ENCODE measurements at places on chromosomes 11 and 22.

- DNase-seq = no peak
Measured at GRCh38 chr11:75013051-75013450, 24.3 kb downstream of the NEU3 start.

- peak; percentile 12 for DNase-seq
Measured at GRCh38 chr22:33018232-33018864, 39.8 kb downstream of the SYN3 start.

- DNase-seq = no peak
Measured at GRCh38 chr22:37672920-37673455, 2.4 kb upstream of the LGALS1 start.

GRCh38 chr11:70054004-70054403, 24.1 kb upstream of the ANO1 start:
- DNase-seq = no peak

DNA sequence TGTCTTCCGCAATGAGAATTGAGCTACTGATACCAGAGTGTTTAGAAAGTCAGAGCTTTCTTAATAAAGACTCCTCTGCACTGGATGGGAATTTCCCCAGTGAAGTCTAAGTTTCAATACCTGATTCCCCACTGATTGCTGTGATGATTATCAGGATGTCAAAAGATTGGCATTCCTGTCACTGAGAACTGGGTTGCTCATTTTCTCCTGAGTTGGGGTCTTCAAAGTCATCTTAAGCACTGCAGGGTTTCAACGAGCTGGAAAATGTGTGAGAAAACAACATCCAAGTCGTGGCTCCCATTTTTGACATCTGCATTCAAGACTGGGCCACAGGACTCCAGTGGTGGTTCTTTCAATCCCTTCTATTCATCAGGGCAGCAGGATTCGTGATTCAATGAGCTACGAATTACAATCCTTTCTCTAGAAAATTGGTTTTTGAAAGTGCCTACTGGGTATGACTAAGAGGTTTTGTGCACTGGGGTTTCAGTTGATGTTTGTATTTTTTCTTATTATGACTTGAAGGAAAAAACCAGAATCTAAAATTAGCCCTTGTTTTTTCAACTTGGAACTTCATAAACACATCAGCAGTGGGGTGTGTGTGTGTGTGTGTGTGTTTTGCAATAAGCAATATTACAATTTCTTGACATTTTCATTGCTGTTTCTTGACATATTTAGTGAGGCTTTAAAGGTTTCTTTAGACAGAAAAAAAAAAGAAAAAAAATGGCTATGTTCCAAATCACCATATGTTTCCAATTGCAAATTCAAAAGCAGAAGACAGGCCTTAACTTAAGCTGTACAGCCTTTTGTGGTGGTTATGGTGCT, 233.0 kb downstream of the FAM76B start:
- peak; percentile 17 for DNase-seq

DNA sequence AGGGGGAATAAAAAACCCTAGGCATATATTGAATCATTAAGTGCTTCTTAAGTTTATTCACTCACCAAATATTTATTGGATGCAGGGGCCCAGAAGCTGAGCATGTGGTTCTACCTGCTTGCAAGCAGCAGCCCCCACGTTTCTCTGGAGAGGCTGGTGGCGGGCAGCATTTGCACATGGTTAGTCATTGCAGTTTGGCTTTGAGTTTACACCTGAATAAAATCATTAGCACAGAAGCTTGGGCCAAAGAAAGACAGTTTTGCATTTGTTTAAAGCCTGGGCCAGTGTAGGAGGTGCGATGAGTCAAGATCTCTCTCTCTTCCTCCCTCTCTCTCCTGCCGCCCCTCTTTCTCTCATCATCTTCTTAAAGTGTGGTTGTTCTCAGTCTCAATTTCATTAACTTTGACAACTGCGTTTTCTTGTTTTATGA, 72.6 kb downstream of the C22orf31 start:
- no peak for DNase-seq

GRCh38 chr22:40634119-40634903, 2.2 kb downstream of the MRTFA start:
- no peak for DNase-seq

DNA sequence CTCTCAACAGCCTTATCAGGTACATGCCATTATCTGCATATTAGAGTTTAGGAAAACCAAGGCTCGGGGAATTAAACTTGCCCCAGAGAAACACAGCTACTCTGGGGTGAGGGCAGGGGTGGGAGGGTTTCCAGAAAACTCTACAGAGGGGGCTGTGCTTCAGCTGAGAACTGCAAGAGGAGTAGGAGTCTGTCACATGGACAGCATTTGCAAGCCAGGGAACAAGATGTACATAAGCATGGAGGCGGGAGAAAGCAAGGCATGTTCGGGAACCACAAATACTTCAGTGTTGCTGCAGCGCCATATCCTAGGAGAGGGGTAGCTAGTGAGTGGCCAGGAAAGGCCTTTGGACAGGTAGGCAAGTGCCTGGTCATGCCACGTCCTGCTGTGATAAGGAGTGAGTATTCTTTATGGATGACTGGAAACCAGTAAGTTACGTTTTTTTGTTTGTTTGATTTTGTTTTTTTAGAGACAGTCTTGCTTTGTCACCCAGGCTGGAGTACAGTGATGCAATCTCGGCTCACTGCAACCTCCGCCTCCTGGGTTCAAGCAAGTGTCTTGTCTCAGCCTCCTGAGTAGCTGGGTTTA, 57.2 kb downstream of the GRAMD1B start:
- DNase-seq = no peak

DNA sequence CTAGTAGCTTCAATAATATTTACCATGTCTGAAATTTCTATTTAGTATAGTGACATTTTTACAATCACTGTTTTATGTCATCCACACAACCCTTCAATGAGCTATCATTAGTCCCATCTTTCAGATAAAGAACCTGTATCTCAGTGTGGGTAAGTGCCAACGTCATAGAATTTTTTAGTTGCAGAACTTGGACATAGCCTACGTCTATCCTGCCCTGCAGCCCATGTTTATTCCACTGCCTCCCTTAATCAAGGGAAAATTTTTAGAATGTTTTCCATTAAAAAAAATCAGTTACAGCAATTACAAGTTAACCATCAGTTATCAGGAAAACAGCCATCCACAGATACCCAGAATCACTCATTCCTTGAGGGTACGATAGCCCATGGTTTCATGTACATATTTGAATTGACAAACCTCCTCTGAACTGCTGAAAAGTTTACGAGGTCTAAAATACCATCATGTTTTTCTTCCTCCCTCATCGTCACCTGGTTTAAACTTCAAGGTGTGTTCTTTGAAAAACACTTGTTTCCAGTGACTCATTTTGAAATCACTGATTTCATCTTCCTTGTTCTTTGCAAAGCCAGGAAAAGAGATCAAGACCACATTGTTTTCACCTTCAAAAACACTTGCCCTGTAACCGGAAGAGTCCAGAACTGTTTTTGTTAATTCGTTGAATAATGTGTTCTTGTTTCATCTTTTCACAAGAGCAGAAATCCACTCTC, 100.9 kb downstream of the FAM76B start:
- DNase-seq = no peak

GRCh38 chr11:74818283-74818946, 69.8 kb downstream of the RNF169 start:
- no peak for DNase-seq

DNA sequence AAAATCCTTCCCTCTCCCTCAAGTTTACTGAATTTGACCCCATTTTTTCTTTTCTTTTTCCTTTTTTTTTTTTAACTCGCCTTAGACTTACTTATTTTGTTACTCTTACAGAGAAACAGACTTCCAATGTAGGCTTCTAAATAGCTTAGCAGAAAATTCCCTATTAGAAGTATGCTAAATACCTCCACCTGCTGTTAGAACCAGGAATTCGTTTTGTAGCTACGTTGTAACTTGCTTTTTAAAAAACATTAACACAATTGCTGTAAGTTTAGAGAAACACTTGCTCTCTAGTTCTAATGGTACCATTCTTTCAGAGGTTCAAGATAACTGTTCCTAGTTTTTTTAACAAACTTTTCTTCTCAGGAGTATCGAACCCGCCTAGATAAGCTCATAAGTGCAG, 324.2 kb downstream of the DCDC1 start:
- no peak for DNase-seq

DNA sequence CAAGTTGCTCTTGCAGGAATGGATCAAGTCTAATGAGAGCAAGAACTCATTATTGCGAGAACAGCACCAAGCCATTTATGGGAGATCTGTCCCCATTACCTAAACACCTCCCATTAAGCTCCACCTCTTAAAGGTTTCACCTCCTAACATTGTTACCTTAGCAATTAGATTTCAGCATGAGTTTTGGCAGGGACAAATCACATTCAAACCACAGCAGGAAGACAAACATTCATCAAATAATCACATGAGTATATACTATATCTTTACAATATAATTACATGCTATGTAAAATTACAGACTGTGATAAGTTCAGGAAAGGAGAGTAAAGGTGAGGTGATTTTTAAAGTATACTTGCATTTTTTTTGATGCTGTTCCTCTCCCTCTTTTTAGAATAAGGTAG, 6.6 kb upstream of the TEAD1 start:
- DNase-seq = no peak

GRCh38 chr22:21937041-21937820, 15.4 kb downstream of the PPM1F start:
- DNase-seq = peak; percentile 56

GRCh38 chr22:41028841-41029240, 63.6 kb upstream of the EP300 start:
- no peak for DNase-seq

DNA sequence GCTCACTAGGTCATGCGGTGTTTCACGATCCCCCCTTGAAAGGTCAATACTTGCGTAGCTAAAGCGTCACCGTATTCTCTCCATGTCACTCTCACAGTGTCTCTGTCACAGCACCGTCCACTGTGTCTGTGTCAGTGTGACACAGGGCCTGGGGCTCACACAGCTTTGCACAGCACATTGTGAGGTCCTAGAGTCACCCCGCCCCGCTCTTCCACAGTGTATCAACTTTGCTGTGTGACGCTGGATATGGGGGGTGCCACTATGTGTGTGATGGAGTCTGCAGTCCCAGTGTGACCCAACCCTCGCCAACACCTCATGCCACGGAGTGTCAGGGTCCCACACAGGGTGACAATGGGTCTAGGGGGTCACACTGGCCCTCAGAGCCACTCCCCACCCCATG, 583 bp downstream of the P4HA3 start:
- DNase-seq = no peak

GRCh38 chr11:11146830-11147229, 206.2 kb downstream of the CSNK2A3 start:
- DNase-seq = no peak

GRCh38 chr11:68695531-68695930, 11.2 kb downstream of the GAL start:
- DNase-seq = no peak

GRCh38 chr22:30181459-30182349, 64.9 kb downstream of the LIF start:
- no peak for DNase-seq

- DNase-seq = no peak
Measured at GRCh38 chr11:12461516-12461915, 84.1 kb downstream of the PARVA start.

DNA sequence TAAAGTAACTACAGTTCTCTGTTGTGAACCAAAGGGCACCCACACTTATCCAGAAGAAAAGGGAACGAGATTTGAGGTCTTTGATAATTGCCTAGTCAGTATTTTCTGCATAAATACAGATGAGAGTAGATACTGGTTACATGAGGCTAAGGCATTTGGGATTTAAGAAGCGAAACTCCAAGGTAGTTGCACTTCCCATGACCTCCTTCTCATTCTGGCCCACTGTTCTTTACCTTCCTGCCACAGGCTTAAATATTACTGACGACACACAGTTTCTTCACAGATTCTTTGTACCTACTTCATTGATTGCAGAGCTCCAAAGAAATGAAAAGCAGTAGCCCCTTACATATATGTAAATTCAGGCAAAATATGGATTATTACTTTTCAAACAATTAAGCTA, 915.3 kb downstream of the LRRC4C start:
- DNase-seq = no peak

GRCh38 chr11:61091373-61092279, 10.7 kb upstream of the CD5 start:
- no peak for DNase-seq

- no peak for DNase-seq
Measured at GRCh38 chr11:20021212-20021611, 139.1 kb downstream of the DBX1 start.

DNA sequence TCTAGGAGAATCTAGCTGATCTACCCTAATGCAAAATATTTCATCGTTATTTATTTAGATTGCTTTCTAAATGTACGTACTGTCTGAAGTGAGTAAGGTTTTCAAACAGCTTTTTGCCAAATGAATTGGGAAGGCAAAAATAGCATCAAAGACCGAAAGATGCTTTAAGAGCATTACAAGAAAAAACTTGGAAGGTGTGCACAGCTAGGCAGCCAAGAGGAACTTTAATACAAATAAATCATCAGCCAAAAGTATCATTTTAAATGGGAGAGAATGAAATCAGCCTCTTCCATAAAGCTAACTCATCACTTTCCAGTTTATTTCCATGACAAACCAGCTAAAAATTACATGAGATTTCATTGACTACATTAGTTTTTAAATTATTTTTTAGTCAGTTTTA, 30.2 kb upstream of the CFAP300 start:
- no peak for DNase-seq

- DNase-seq = no peak
Measured at GRCh38 chr11:69921128-69922014, 102.2 kb upstream of the FGF3 start.

DNA sequence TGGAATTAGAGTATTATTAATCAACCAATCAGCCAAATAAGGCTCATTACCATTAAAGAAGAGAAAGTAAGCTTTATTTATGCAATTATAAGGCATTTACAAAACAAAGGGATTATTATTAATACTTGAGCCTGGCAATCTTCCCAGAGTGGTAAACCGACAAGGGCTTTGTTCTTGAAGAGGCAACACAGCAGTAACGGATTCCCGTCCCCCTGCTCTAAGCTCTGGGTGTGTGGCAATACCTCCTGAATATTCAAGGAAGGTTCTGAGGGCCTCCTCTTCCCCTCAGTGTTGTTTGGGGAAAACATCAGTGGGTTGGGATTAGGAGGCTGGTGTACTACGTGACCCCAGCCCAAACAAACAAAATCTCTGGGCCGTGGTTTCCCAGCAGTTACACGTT, 176.5 kb downstream of the TENM4 start:
- no peak for DNase-seq

DNA sequence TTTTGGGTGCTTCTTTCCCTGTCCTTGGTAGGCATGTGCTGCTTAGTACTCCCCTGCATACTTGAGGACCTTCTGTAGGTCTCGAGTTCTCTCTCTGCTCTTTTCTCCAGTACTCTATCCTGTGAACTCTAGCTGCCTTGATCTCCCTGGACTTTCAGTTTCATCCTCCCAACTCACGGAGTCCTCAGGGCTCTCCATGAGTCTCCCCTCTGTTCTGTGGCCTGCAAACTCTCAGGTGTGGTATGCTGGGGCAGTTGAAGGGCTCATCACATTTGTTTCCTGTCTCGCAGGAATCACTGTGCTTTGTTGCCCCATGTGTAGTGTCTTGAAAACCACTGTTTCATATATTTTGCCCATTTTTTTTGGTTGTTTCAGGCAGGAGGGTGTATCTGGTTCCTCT, 3.3 kb upstream of the PACS1 start:
- no peak for DNase-seq

Measured in hippocampal formation (tissue), 2 donors.